KBM-7 (cell line): ENCODE measurements at places on chromosomes 12 and 14.

GRCh38 chr14:71430678-71431376 is 501.4 kb upstream of the RGS6 start:
- DNase-seq = no peak

- DNase-seq = no peak
These were observed 32.9 kb downstream of the ZFYVE21 start for GRCh38 chr14:103748534-103748857.

DNA sequence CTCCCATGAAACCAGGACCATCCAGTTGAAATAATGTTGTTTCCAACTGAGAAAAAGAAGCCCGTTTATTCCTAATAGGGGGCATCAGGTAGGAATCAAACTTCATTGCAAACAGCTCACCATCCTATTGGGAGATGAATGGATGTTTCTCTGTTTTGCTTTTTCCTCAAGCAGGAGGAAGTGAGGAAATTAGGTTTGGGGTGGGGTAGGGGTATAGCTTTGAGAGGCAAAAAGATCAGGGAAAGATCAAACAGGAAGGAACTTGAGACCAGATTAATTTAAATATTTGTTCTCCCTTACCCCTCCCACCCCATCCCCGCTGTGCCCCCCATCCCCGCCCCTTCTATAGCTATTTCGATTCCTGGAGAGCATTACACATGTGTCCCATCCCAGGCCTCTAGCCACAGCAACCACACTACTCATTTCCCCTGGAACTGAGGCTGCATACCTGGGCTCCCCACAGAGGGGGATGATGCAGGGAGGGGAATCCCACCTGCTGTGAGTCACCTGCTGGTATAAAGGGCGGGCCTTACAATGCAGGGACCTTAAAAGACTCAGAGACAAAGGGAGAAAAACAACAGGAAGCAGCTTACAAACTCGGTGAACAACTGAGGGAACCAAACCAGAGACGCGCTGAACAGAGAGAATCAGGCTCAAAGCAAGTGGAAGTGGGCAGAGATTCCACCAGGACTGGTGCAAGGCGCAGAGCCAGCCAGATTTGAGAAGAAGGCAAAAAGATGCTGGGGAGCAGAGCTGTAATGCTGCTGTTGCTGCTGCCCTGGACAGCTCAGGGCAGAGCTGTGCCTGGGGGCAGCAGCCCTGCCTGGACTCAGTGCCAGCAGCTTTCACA is at the start of gene IL23A:
TSS of gene IL23A (plus strand) at position 577 of the 850 bp plus-strand sequence. CDS start at position 738, 161 bp downstream.
- DNase-seq = no peak

- peak; percentile 91 for DNase-seq
These were observed 29.3 kb upstream of the KLRF1 start for GRCh38 chr12:9797722-9798619.

GRCh38 chr14:96407935-96408570 is 16.1 kb downstream of the AK7 start:
- no peak for DNase-seq

DNA sequence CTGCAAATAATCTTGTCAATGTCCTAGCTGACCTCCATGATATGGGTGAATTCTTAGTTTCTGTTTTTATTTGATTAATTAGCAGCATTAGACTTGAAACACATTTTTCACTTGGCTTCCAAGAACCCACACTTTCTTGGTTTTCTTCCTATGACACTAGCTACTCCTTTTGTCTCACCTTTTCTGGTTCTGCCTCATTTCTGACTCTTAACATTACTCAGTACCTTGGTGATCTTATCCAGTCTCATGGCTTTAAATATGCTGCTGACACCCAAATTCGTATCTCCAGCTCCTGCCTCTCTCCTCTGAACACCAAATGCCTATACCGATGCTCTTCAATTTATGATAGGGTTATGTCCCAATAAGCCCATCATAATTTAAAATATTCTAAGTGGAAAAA is 32.0 kb upstream of the SSTR1 start:
- DNase-seq = no peak

DNA sequence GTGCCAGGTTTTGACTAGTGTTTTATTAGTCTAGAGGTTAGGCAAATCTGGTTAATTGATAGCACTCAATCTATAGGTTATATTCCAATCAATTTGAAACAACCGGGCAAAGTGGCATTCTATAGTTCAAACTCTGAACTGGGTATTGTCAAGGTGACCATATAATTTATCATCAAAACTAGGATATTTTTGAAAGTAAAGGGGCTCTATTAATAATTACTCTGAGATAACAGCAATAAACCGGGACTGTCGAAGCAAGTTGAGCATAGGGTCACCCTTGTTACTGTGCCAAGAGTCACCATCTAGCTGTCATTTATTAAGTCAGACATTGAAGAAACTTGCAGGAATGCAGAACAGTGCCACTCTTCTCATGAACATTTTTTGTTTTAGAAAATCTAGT is 321.2 kb downstream of the RAD51B start:
- DNase-seq = no peak
